BE2C (cell line): ENCODE measurements at places on chromosomes 6 and 20.

- DNase-seq, result no peak
These were observed 64.4 kb downstream of the SLC23A2 start for GRCh38 chr20:4936851-4937406.

GRCh38 chr20:3728876-3729275 is 3.6 kb upstream of the HSPA12B start:
- no peak for DNase-seq

DNA sequence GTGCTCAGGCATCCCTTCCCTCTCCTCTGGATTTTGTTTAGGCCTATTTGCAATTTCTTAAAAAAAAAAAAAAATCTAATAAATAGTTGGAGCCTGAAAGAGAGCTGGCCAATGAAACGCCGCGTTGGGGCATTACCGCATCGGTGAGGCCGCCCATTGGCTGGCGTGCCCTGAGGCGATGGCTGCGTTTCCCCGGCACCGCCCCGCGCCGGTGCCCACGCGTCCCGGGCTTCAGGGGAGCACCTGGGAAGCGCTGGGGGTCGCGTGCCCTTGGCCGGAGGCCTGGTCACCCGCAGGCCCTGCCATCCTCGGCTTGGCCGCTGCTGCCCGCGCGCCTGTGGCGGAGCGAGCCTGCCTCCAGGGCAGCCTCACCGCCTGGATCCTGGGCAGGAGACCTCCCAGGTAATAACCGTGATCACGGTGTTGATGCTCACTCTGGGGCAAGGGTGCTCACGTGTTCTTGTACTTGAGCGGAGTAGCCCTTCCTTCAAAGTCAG is 155.4 kb downstream of the NRN1 start:
- DNase-seq, result no peak

GRCh38 chr6:73624896-73625295 is 28.9 kb downstream of the SLC17A5 start:
- no peak for DNase-seq

DNA sequence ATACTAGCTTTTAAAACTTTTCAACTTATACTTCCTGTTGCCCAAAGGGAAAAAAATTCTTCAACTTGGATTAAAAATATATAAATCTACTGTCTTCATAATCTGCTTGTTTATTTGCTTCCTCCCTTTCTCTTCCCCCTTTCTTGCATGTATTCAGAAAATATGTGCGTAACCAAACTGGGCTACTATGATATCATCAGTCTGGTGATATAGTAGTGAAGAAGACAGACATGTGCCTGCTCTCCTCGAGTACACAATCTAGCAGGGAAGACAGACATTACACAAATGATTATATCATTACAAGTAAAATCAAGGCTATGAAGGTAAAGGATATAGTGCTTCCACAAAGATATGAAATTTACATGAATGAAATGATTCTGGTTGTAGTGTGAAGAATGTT is 31.0 kb downstream of the IBTK start:
- DNase-seq, result no peak

- DNase-seq, result no peak
These were observed 114.2 kb downstream of the SOX4 start for GRCh38 chr6:21707524-21708319.

- no peak for DNase-seq
These were observed 35.5 kb upstream of the NXT1 start for GRCh38 chr20:23315099-23315498.
